ENCODE measurements at places on chromosomes 6 and 20. TPM values are rescaled to one million over a fixed set of nuclear protein-coding genes. Genes with fewer than 3 reads are reported as not detected.

PPP1R3D gene
- total RNA-seq, result 6.0 TPM

CUL7 gene
- 54.3 TPM for total RNA-seq

CCM2L gene
- not detected for total RNA-seq

NKX2-2 gene
- total RNA-seq, result not detected

MCHR2 gene
- not detected for total RNA-seq

NFYA gene
- total RNA-seq, result 18.8 TPM

COX7A2 gene
- total RNA-seq, result 303 TPM

SIM1 gene
- total RNA-seq, result 3.8 TPM

MUCL3 gene
- total RNA-seq, result not detected

SLC17A1 gene
- total RNA-seq, result not detected

CRISP3 gene
- not detected for total RNA-seq

PNPLA1 gene
- not detected for total RNA-seq

OSER1 gene
- 31.5 TPM for total RNA-seq

CD93 gene
- total RNA-seq, result 3.7 TPM

METTL24 gene
- total RNA-seq, result not detected

PGC gene
- not detected for total RNA-seq

BPIFB2 gene
- not detected for total RNA-seq

AIF1 gene
- total RNA-seq, result not detected

CD24 gene
- 1.3 TPM for total RNA-seq

SNAP25 gene
- total RNA-seq, result 0.65 TPM

C6orf15 gene
- not detected for total RNA-seq

CST4 gene
- not detected for total RNA-seq

CAGE1 gene
- total RNA-seq, result not detected

FUCA2 gene
- total RNA-seq, result 54.4 TPM

FOXS1 gene
- 185 TPM for total RNA-seq

PACSIN1 gene
- total RNA-seq, result not detected

OXT gene
- total RNA-seq, result not detected

DEFB128 gene
- not detected for total RNA-seq

WFDC10B gene
- total RNA-seq, result not detected

PI3 gene
- total RNA-seq, result not detected

GSTA2 gene
- total RNA-seq, result not detected

OOEP gene
- total RNA-seq, result not detected

KCNQ5 gene
- total RNA-seq, result 4.1 TPM

OSTM1 gene
- total RNA-seq, result 90.4 TPM

ID4 gene
- total RNA-seq, result 136 TPM

SRMS gene
- not detected for total RNA-seq
